Colonic mucosa (tissue), 4 donors: ENCODE measurements at places on chromosomes 4 and X. TPM values are rescaled to one million over a fixed set of nuclear protein-coding genes. Genes with fewer than 3 reads are reported as not detected.

GRCh38 chr4:30722359-30723200 is 2.4 kb downstream of the PCDH7 start:
- H3K36me3 ChIP-seq = no peaks in the 10 kb centered on the region
- peak; percentile 16 for DNase-seq
- H3K4me1 ChIP-seq = peaks cover 4% of the 10 kb centered on the region

GRCh38 chr4:42656679-42656943 is 294 bp downstream of the ATP8A1 start:
- no peaks in the 10 kb centered on the region for H3K36me3 ChIP-seq
- H3K27ac ChIP-seq = peak overlapping the region; percentile 88
- peak overlapping the region; percentile 82 for H3K4me3 ChIP-seq
- H3K27me3 ChIP-seq = no peaks in the 10 kb centered on the region
- DNase-seq = no peak
- peaks cover 3% of the 10 kb centered on the region for H3K4me1 ChIP-seq

DNA sequence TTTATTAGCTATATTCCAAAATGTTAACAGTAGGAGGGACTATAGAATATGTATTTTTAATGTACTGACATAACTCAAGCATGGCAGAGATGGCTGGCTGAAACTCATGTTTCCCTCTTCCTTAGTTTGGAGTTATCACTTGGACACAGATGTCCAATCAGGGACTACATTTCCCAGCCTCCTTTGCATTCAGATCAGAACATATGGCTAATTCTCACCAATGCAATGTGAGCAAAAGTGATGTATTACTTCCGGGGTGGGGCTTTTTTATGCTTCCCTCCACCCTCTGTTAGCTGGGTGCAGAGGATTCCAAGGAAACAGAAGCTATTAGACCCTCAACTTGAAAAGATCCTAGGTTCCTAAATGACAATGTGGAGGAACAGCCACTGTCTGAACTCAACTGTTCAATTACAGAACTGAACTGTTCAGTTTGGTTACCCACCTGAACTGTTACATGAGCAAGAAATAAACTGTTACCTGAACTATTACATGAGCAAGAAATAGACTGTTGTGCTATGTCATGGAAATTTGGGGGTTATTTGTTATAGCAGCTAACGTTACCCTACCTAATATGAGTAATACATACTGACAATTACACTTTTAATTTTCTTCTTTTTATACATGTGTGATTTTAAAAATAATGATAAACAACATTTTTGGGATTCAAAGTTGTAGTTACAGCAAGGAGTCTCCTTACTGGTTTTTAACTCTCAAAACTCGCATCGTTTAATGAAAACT is 29.6 kb upstream of the ERVMER34-1 start:
- H3K36me3 ChIP-seq = no peaks in the 10 kb centered on the region
- H3K27me3 ChIP-seq = no peaks in the 10 kb centered on the region
- DNase-seq = no peak
- H3K27ac ChIP-seq = no peak overlapping the region

- H3K4me3 ChIP-seq = no peak overlapping the region
- H3K27me3 ChIP-seq = no peaks in the 10 kb centered on the region
- H3K27ac ChIP-seq = no peak overlapping the region
- no peaks in the 10 kb centered on the region for H3K4me1 ChIP-seq
- DNase-seq = no peak
- no peaks in the 10 kb centered on the region for H3K36me3 ChIP-seq
Measured at GRCh38 chrX:150421816-150422215, 58.7 kb downstream of the MAMLD1 start.

DNA sequence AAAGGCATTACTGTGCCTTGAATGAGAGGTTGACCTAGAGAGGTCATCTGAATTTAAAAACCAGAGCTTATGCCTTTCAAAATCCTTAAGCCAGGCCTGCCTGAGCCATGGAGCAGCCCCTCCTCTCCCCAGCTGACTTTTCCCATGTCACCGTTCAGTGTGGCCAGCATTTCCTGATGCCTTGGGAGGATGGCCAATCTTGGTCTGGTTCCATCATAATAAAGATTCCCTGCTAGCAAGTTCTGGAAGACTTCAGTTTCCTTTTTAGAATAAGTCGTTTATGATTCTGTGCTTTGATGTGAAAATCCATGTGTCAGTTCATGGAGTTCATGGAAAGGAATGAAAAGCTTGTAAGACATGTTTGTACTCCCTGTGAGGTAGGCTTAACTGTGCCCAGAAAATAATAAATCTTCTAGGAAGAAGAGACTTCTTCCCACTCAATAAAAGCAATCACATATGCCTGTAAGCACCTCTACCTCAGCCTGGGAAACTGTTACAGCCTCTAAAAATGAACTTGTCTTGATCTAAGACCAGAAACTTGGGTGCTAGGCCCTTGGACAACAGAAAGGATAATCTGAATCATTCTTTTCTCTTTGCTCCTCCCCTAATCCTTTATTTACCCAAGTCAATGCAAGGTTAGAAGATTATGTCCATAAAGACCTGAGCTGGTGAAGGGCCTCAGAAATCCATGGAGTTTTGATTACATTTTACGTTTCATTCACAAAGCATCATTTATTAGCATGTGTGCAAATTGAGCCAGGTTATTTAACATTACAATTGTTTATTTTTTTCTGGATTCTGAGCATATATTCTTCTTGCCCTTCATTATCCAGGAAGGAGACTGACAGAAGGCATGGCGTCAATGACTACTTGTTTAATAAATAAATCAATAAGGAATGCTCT is 84.0 kb upstream of the TBC1D9 start:
- no peaks in the 10 kb centered on the region for H3K27me3 ChIP-seq
- no peaks in the 10 kb centered on the region for H3K4me1 ChIP-seq
- no peaks in the 10 kb centered on the region for H3K36me3 ChIP-seq
- no peak overlapping the region for H3K27ac ChIP-seq
- H3K4me3 ChIP-seq = no peak overlapping the region

GRCh38 chrX:55716937-55717336 is 612 bp upstream of the RRAGB start:
- H3K36me3 ChIP-seq = no peaks in the 10 kb centered on the region
- peak overlapping the region; percentile 84 for H3K27ac ChIP-seq
- DNase-seq = no peak
- H3K4me1 ChIP-seq = no peaks in the 10 kb centered on the region

- DNase-seq = no peak
- H3K4me1 ChIP-seq = no peaks in the 10 kb centered on the region
- H3K27me3 ChIP-seq = no peaks in the 10 kb centered on the region
- no peak overlapping the region for H3K27ac ChIP-seq
- H3K36me3 ChIP-seq = no peaks in the 10 kb centered on the region
Measured at GRCh38 chr4:18914182-18914581, 892.6 kb upstream of the LCORL start.

DNA sequence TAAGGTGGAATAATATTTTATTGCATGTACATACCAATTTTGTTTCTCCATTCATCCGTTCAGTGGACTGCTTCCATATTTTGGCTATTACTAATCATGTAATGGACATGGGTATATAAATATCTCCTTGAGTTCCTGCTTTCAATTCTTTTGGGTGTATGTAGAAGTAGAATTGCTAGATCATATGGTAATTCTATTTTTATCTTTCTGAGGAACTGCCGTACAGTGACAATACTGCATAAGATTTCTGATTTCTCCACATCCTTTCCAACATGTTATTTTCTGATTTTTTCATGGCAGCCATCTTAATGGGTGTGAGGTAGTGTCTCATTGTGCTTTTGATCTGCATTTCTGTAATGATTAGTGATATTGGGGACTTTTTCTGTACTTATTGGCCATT is 19.2 kb downstream of the ALPK1 start:
- no peak for DNase-seq
- no peak overlapping the region for H3K27ac ChIP-seq
- no peaks in the 10 kb centered on the region for H3K36me3 ChIP-seq
- no peaks in the 10 kb centered on the region for H3K4me1 ChIP-seq

- H3K4me1 ChIP-seq = no peaks in the 10 kb centered on the region
- no peaks in the 10 kb centered on the region for H3K27me3 ChIP-seq
- H3K36me3 ChIP-seq = no peaks in the 10 kb centered on the region
- no peak overlapping the region for H3K27ac ChIP-seq
- no peak overlapping the region for H3K4me3 ChIP-seq
Measured at GRCh38 chrX:4708970-4709760, 995.7 kb upstream of the PRKX start.

- no peaks in the 10 kb centered on the region for H3K27me3 ChIP-seq
- H3K27ac ChIP-seq = no peak overlapping the region
- H3K4me3 ChIP-seq = no peak overlapping the region
- no peaks in the 10 kb centered on the region for H3K4me1 ChIP-seq
Measured at GRCh38 chr4:119832776-119833175, 204.2 kb upstream of the PDE5A start.

GRCh38 chr4:11615601-11616000 is 186.9 kb upstream of the HS3ST1 start:
- H3K27me3 ChIP-seq = no peaks in the 10 kb centered on the region
- no peaks in the 10 kb centered on the region for H3K36me3 ChIP-seq
- no peaks in the 10 kb centered on the region for H3K4me1 ChIP-seq
- DNase-seq = peak; percentile 46

DNA sequence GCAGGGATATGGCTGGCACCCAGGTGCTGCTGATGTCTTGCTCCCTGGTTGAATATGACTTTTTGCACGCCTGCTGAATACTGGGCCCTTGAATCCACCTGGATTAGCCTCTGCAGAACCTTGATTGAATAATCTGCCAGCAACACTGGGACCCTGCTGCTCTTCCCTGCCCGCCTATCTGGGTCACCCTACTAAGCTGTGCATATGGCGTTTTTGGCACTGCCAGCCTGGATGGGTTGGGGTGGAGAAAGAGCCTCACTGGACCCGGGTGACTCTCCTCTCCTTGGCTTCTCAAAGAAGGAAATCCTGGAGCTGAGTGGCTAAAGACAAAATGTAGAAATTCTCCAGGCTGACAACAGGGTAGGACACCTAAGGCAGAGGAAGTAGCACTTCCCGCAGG is 100.0 kb downstream of the MAOA start:
- H3K4me1 ChIP-seq = no peaks in the 10 kb centered on the region
- no peaks in the 10 kb centered on the region for H3K36me3 ChIP-seq
- H3K4me3 ChIP-seq = no peak overlapping the region
- DNase-seq = no peak

- H3K36me3 ChIP-seq = no peaks in the 10 kb centered on the region
- DNase-seq = no peak
- H3K4me3 ChIP-seq = no peak overlapping the region
- peaks cover 55% of the 10 kb centered on the region for H3K27me3 ChIP-seq
Measured at GRCh38 chr4:2059726-2060602, 837 bp downstream of the NAT8L start.

DNA sequence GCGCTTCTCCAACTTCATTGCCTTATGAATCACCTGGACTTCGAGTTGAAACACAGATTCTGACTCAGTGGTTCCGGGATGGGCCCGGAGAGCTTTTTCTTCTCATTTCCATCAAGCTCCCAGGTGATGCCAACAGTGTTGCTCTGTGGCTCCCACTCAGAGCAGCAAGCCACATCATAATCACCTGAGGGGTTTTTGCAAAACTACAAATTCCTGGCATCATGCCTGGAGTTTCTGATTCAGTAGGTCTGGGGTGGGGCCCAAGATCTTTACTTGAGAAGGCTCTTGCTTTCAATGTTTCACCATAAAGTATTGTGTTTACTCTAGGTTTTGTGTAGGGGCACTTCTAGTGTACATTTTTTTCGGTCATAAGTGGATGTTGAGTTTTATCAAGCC is 7.0 kb downstream of the MTM1 start:
- H3K27ac ChIP-seq = peak overlapping the region; percentile 91
- H3K4me3 ChIP-seq = no peak overlapping the region
- DNase-seq = peak; percentile 70
- no peaks in the 10 kb centered on the region for H3K27me3 ChIP-seq
- no peaks in the 10 kb centered on the region for H3K4me1 ChIP-seq

DNA sequence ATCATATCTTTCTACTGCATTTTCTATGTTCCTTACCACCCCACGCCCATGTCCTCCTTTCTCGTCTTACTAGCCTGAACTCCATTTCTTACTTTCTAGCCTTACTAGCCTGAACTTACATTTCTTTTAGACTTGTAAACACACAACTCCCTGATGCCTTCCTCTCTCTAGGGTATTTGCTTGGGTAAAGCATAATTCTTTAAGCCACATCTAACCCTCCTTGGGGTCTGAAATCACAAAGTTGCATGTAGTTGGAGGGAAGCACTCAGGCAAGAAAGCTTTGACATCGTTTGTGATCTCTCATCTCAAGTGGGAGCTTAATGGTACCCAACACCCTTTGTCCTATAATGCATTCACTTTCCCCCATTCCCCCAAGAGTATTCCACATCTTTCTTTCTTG is 124.4 kb downstream of the SPOCK3 start:
- DNase-seq = no peak
- no peaks in the 10 kb centered on the region for H3K27me3 ChIP-seq
- no peaks in the 10 kb centered on the region for H3K36me3 ChIP-seq
- H3K4me3 ChIP-seq = no peak overlapping the region
- H3K4me1 ChIP-seq = no peaks in the 10 kb centered on the region

- DNase-seq = no peak
- no peak overlapping the region for H3K4me3 ChIP-seq
- no peak overlapping the region for H3K27ac ChIP-seq
- H3K36me3 ChIP-seq = no peaks in the 10 kb centered on the region
- H3K27me3 ChIP-seq = no peaks in the 10 kb centered on the region
- H3K4me1 ChIP-seq = no peaks in the 10 kb centered on the region
Measured at GRCh38 chr4:101232074-101232776, 115.1 kb downstream of the PPP3CA start.

GRCh38 chr4:18250564-18250963 is 229.0 kb upstream of the LCORL start:
- H3K27ac ChIP-seq = no peak overlapping the region
- H3K36me3 ChIP-seq = no peaks in the 10 kb centered on the region
- no peaks in the 10 kb centered on the region for H3K4me1 ChIP-seq
- no peak overlapping the region for H3K4me3 ChIP-seq

- no peak overlapping the region for H3K27ac ChIP-seq
- H3K4me3 ChIP-seq = no peak overlapping the region
- peak; percentile 68 for DNase-seq
- H3K27me3 ChIP-seq = no peaks in the 10 kb centered on the region
- no peaks in the 10 kb centered on the region for H3K36me3 ChIP-seq
- H3K4me1 ChIP-seq = peaks cover 3% of the 10 kb centered on the region
Measured at GRCh38 chr4:144591401-144591800, 54.6 kb upstream of the HHIP start.

- no peak for DNase-seq
- H3K36me3 ChIP-seq = no peaks in the 10 kb centered on the region
- no peaks in the 10 kb centered on the region for H3K27me3 ChIP-seq
- no peaks in the 10 kb centered on the region for H3K4me1 ChIP-seq
- H3K27ac ChIP-seq = no peak overlapping the region
- no peak overlapping the region for H3K4me3 ChIP-seq
Measured at GRCh38 chr4:174317531-174317930, 33.8 kb downstream of the CEP44 start.

TBX22 gene
- not detected for total RNA-seq

EDA gene
- 1.6 TPM for total RNA-seq

CFP gene
- total RNA-seq = 1.1 TPM

CYP4V2 gene
- total RNA-seq = 36.0 TPM

AMER1 gene
- total RNA-seq = 3.2 TPM

PALLD gene
- total RNA-seq = 72.1 TPM

SHISA3 gene
- total RNA-seq = 1.1 TPM
